ENCODE measurements at places on chromosomes 16 and 17.

GRCh38 chr17:73495641-73496040 is 148.6 kb downstream of the SDK2 start:
- DNase-seq = no peak

GRCh38 chr17:33647956-33648355 is 354.9 kb upstream of the ASIC2 start:
- no peak for DNase-seq

DNA sequence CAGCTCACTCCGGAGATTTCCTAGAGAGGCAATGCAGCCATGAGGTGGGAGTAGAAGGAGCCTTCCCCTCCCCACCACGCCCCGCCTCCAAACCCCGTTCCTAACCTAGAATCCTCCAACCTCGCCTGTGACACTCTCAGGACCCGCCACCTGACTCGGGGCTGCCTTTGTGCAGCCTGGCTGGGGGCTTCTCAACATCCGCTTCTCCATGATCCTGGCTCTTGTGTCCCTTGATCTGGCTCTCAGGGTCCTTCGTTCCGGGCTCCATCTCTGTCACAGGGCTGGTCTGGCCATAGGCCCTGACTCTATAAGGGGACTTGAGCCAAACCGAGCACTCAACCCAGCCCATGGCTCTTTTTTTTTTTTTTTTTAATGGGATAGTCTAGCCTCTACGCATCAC is 24.3 kb downstream of the CDRT15 start:
- DNase-seq = no peak

- no peak for DNase-seq
These were observed 204.8 kb upstream of the SALL1 start for GRCh38 chr16:51355875-51356274.
